Fibroblast of villous mesenchyme (primary cell): ENCODE measurements at places on chromosomes 1 and 21. TPM values are rescaled to one million over a fixed set of nuclear protein-coding genes. Genes with fewer than 3 reads are reported as not detected.

The DMRTA2 gene
- total RNA-seq: 0.32 and 1.3 TPM in 2 replicates

The OR2T33 gene
- total RNA-seq: not detected in 2 replicates

The RPRD2 gene
- 9.7 and 16.8 TPM in 2 replicates for total RNA-seq

The S100A4 gene
- 165 and 507 TPM in 2 replicates for total RNA-seq

The C1QC gene
- total RNA-seq: not detected in 2 replicates

The OR2G6 gene
- not detected in 2 replicates for total RNA-seq

The VHLL gene
- 0.32 TPM in 1 of 2 replicates, not detected in the other for total RNA-seq

The KCNH1 gene
- total RNA-seq: 11.2 and 14.2 TPM in 2 replicates

The TSPAN2 gene
- total RNA-seq: under 0.01 and 0.97 TPM in 2 replicates

The ZNF593 gene
- total RNA-seq: 20.3 and 26.4 TPM in 2 replicates
